ENCODE measurements at places on chromosomes 2 and 18. TPM values are rescaled to one million over a fixed set of nuclear protein-coding genes. Genes with fewer than 3 reads are reported as not detected.
A peak's percentile ranks its signal among the peaks of the same experiment; 100 is the strongest.

Gene COLEC12
- total RNA-seq, result not detected

Gene IGFBP2
- not detected for total RNA-seq

Gene ALLC
- total RNA-seq, result not detected

Gene TANK
- total RNA-seq, result 179 TPM

Gene CCDC148
- not detected for total RNA-seq

Gene SERPINB10
- total RNA-seq, result not detected

Gene EVX2
- not detected for total RNA-seq

Gene SPIRE1
- 4.0 TPM for total RNA-seq

Gene NFATC1
- total RNA-seq, result 120 TPM

DNA sequence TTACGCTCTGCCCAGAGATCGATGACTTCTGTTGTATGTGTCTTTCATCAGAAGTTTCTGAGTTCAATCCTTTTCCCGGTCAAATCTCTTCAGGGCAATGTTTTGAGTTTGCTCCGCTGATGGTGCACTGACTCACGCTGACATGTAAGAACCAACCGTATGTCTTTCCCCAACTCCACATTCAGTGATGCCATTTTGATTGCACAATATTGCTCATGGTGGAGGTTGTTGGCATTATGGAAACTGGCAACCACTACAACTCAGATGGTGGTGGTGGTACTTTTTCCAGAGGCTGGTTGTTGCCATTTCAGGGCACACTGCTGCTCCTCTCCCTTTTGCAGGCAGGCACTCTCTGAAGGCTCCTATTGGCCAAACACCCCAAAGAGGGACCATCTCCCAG, 751.5 kb downstream of the DCDC2C start:
- no peak overlapping the region for H3K4me3 ChIP-seq
- no peak overlapping the region for H3K27ac ChIP-seq
- H3K36me3 ChIP-seq, result no peaks in the 10 kb centered on the region
- H3K4me1 ChIP-seq, result no peaks in the 10 kb centered on the region
- no peak for DNase-seq

- no peaks in the 10 kb centered on the region for H3K4me1 ChIP-seq
- H3K4me3 ChIP-seq, result no peak overlapping the region
- no peaks in the 10 kb centered on the region for H3K27me3 ChIP-seq
- H3K36me3 ChIP-seq, result no peaks in the 10 kb centered on the region
Observed at GRCh38 chr2:34242763-34243123, 643.6 kb upstream of the FAM98A start.

DNA sequence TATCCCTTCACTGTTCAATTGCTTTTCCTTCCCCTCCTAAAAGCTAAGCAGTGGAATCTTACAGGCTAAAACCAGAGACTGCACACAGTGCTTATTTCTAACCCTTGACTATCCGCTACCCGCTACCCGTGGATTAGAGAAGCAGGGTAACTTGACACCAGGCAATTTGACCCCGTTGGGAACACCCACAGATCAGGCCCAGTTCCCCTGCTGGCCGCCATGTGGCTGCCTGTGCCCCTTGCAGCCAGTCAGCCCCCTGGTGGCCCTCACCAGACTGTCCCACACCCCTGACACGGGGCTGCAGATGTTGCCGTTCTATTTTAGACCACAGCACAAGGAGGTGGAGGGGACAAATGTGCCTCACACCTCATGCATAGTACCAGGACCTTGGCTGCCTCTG, 74.8 kb downstream of the TXNL1 start:
- no peaks in the 10 kb centered on the region for H3K4me1 ChIP-seq
- H3K27ac ChIP-seq, result no peak overlapping the region
- H3K4me3 ChIP-seq, result no peak overlapping the region
- no peaks in the 10 kb centered on the region for H3K27me3 ChIP-seq

- no peaks in the 10 kb centered on the region for H3K4me1 ChIP-seq
- H3K27ac ChIP-seq, result no peak overlapping the region
- DNase-seq, result no peak
- no peaks in the 10 kb centered on the region for H3K36me3 ChIP-seq
- no peak overlapping the region for H3K4me3 ChIP-seq
Observed at GRCh38 chr2:11553661-11554398, 20.0 kb downstream of the GREB1 start.

DNA sequence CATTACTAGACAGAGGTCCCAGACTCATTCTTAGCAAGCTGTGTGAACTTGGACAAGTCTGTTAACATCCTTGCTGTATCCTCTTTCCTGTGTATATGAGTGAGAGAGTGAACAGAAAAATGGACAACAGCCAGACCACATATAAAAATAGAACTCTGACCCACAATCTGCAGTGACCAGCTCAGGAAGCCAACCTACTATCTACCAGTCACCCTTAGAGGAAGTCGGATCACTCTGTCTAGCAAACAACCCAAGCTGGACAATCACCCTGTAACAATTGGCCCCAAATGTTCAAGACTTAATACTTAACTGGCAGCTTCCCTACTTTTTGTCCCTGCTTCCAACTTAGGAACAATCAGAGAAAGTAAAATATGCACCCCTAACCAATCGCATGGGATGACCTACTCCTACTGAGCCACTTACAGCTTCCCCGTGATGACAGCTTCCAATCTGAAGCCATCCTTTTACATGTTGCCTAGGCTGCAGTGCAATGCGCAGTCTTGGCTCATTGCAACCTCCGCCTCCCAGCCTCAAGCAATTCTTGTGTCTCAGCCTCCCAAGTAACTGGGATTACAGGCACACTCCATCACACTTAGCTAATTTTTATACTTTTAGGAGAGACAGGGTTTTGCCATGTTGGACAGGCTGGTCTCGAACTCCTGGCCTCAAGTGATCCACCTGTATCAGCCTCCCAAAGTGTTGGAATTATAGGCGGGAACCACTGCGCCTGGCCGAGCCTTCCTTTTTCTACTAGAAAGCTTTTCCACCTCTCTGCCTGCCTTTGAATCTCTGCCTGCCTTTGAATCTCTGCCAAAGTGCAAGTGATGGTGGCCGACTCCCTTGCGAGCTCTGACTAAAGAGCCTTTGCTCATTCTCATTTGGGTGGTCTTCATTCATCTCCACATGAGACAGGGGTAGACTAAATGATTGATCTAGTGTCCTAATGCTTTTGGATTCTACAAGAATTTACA, 158.3 kb upstream of the NDUFV2 start:
- no peak for DNase-seq
- peak overlapping the region; percentile 31 for H3K27ac ChIP-seq
- no peak overlapping the region for H3K4me3 ChIP-seq

DNA sequence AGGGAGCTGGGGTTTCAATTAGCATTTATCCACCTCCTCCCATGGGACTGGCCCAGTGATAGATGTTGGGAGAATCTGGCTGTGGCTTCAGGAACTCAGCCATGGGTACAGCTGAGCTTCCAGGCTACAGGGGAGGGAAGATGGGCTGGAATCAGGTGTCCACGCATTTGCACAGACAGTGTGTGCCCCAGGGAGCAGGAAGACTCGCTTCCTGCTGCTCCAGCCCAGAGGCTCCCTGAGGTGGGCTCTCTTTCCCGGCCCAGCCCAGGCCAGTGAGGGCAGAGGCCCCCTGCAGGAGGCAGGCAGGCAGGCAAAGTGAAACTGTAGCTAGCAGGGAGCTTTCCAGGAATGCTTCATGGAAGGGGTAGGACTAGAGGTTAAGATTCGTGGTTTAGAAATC, 28.7 kb downstream of the DYSF start:
- no peaks in the 10 kb centered on the region for H3K36me3 ChIP-seq
- no peaks in the 10 kb centered on the region for H3K27me3 ChIP-seq
- no peak for DNase-seq

DNA sequence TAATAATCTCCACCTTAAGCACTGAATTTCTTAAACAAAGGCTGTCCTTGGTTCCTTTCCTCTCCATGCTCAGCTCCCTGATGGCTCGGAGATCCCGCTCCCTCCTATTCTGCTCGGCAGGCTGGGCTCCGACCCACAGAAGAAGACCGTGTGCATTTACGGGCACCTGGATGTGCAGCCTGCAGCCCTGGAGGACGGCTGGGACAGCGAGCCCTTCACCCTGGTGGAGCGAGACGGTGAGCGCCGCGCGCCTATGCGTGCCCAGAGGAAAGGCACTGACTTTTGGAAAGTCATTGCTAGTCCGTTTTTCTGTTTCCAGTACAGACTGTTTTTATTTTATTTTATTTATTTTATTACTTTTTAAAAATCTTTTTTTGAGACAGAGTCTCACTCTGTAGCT, 9.6 kb downstream of the CNDP2 start:
- no peak overlapping the region for H3K4me3 ChIP-seq
- H3K4me1 ChIP-seq, result peaks cover 22% of the 10 kb centered on the region
- no peaks in the 10 kb centered on the region for H3K27me3 ChIP-seq
- no peak for DNase-seq
- H3K36me3 ChIP-seq, result peaks cover 2% of the 10 kb centered on the region

Data from B cell (primary cell).